Activated naive CD8-positive, alpha-beta T cell treated with anti-CD3 and anti-CD28 coated beads for 36 hours (primary cell): ENCODE measurements at places on chromosomes 3 and 15. TPM values are rescaled to one million over a fixed set of nuclear protein-coding genes. Genes with fewer than 3 reads are reported as not detected.
A peak's percentile ranks its signal among the peaks of the same experiment; 100 is the strongest.

DNA sequence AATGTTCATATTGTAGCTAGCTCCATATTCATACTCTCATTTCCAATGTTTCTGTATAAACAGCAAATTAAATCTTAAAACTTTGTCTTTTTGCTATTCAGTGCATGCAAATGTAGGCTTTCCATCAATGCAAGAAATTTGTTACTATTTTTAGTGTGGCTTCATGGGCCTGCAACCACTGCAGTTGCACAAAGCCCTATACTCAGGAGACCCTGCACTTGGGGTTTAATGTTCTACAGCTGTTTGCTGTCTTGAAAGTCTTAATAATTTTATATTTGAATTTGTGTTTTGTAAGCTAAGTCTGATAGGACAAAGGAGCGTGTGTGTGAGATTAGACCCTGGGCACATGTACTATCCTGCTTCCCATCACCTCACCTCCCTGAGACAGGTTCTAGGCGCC, 9.6 kb downstream of the PYDC2 start:
- no peaks in the 10 kb centered on the region for H3K36me3 ChIP-seq
- H3K4me1 ChIP-seq = no peaks in the 10 kb centered on the region
- no peak overlapping the region for H3K27ac ChIP-seq
- no peak overlapping the region for H3K4me3 ChIP-seq
- H3K27me3 ChIP-seq = peaks cover 4% of the 10 kb centered on the region

IL20RB gene
- 1.1 TPM for total RNA-seq

DNA sequence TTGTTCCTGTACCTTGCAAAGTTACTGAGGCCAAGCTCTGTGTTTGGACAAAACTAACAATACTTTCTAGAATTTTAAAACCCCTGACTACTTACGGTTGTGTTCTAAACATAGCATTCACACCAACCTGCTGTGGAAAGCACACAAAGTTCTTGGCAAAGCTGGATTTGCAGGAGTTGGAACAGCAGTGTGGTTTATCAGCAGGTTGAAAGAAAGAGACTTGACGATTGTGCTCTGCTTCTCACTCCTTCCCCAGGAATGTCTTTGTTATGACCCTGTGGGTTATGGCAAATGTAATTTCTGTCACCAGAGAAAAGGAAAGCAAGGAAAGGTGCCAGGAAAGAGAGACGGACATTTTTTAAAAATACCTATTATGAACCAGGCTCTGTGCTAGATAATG, 165.5 kb upstream of the TGFBR2 start:
- H3K36me3 ChIP-seq = peaks cover 3% of the 10 kb centered on the region
- H3K4me3 ChIP-seq = no peak overlapping the region
- peaks cover 13% of the 10 kb centered on the region for H3K4me1 ChIP-seq
- H3K27me3 ChIP-seq = no peaks in the 10 kb centered on the region
- DNase-seq = no peak

LRRC58 gene
- 42.4 TPM for total RNA-seq

DNA sequence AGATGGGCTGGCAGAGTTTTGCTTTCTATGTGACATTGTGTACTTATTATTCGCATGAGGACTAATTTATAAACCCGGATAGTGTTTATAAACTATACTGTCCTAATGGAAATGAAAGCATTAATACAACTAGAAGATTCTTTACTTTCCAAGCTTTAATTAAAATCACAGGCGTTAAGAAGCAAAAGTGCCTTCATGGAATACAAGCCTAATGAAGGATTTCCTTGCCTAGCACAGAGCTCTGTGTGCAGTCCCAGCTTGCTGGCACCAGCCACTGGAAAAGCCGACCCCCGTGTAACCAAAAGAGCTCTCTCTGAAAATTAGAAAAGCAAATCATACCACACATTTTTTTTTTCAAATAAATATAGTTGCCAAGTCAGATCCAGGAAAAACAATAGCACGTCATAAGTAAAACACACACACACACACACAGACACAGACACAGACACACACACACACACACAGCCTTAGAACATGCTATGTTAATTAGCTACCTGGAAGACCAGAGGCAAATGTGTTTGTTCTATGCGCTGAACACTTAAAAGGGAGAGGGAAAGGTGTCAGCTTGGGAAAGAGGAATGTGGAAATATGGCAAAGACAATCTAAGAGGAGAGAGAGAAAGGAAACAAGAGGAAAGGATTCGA, 1084.2 kb downstream of the TUSC7 start:
- H3K36me3 ChIP-seq = no peaks in the 10 kb centered on the region
- no peak overlapping the region for H3K27ac ChIP-seq
- no peaks in the 10 kb centered on the region for H3K27me3 ChIP-seq
- no peaks in the 10 kb centered on the region for H3K4me1 ChIP-seq
- no peak overlapping the region for H3K4me3 ChIP-seq
- DNase-seq = no peak

DNA sequence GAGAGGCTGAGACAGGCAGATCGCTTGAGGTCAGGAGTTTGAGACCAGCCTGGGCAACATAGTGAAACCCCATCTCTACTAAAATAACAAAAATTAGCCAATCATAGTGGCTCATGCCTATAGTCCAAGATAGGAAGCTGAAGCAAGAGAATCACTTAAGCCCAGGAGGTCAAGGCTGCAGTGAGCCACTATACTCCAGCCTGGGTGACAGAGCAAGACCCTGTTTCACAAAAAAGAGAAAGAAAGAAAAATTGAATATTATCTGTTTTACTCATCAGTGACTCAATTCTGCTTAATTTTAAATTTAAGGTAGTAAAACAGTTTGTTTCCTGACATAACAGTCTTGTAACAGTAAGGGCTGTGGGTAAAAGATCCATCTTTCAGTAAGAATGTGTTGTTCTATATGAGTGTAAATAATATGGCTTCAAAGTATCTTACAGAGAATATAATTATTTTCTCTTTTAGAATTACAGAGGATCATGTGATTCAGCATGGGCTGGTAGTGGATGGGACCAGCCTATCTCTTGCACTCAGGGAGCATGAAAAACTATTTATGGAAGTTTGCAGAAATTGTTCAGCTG, 85.8 kb downstream of the ATP11B start:
- H3K36me3 ChIP-seq = peaks cover 1% of the 10 kb centered on the region
- no peaks in the 10 kb centered on the region for H3K27me3 ChIP-seq
- H3K4me3 ChIP-seq = no peak overlapping the region
- H3K4me1 ChIP-seq = no peaks in the 10 kb centered on the region

DNA sequence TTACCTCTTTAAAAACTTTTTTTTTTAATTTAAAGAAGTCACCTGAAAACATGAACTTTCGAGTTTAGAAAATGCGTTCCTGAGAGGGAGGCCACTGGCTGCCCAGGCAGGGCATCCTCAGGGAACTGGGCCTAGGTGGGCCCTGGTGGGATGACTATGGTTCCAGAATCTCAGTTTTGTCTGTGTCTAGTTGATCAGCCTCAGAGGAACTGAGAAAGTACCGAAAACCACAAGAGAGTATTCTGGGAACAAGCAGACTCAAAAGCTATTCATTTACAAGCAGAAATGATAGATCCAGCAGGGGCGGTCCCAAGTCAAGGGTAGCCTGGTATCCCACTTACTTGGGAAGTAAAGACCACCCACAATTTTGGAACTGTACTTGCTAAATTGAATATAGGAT, 10.5 kb downstream of the WWTR1 start:
- no peaks in the 10 kb centered on the region for H3K4me1 ChIP-seq
- H3K4me3 ChIP-seq = no peak overlapping the region
- peaks cover 34% of the 10 kb centered on the region for H3K27me3 ChIP-seq
- no peaks in the 10 kb centered on the region for H3K36me3 ChIP-seq
- H3K27ac ChIP-seq = no peak overlapping the region

AP3B2 gene
- 0.30 TPM for total RNA-seq

DNA sequence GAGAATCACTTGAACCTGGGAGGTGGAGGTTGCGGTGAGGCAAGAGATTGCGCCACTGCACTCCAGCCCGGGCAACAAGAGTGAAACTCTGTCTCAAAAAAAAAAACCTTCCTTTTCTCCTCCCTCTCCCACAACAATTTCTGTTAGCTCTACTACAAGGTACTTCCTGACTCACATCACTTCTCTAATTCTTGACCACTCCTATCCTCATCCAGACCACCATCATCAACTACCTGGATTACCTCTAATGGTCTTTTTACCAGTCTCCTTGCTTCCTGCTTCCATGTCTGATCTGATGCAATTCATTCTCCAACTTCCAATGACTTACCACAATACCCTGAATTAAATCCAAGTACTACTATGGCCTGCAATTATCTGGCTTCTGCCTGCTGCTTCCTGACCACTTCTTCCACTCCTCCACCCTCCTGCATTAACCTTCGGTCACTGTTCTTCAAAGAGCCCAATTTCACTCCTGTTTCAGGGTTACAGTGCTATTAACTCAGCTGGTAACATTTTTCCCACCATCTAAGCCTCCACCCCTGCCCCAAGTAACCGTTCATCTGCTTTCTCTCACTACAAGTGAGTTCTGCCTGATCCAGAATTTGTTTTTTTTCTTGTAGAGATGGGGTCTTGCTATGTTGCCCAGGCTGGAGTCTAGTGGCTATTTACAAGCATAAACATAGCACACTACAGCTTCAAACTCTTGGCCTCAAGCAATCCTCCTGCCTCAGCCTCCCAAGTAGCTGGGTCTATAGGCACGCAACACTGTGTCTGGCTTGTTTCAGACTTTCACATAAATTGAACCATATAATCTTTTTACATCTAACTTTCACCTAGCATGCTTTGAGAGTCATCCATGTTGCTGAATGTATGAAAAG, 27.8 kb downstream of the DCAF1 start:
- peak overlapping the region; percentile 1 for H3K27ac ChIP-seq
- H3K4me3 ChIP-seq = no peak overlapping the region
- H3K36me3 ChIP-seq = peaks cover 21% of the 10 kb centered on the region
- no peak for DNase-seq
- no peaks in the 10 kb centered on the region for H3K4me1 ChIP-seq
- no peaks in the 10 kb centered on the region for H3K27me3 ChIP-seq

DNA sequence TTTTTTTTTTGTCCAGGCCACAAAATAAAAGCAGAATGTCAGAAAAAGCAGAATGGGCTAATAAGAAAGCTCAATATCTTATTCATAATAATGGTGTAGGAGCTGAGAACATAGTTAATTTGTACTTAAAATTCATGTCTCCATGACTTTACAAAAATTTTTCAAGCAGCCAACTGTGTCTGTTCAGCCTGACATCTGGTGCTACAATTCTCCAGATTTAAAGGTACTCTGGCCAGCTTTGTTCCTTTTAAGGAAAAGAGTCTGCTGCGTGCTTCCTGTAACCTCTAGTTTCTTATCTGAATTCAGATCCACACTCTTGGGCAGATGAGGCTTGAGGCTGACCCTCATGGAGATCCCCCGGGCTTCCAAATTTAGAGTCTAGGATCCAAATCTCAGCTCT, 8.7 kb upstream of the RFX7 start:
- H3K27ac ChIP-seq = no peak overlapping the region
- H3K36me3 ChIP-seq = no peaks in the 10 kb centered on the region
- H3K27me3 ChIP-seq = peaks cover 11% of the 10 kb centered on the region
- no peak for DNase-seq
- H3K4me1 ChIP-seq = no peaks in the 10 kb centered on the region

GRCh38 chr3:122681284-122681973, 790 bp downstream of the PARP14 start:
- H3K36me3 ChIP-seq = peaks cover 33% of the 10 kb centered on the region
- DNase-seq = no peak
- peaks cover 55% of the 10 kb centered on the region for H3K4me1 ChIP-seq
- peak overlapping the region; percentile 98 for H3K27ac ChIP-seq

ANKDD1A gene
- total RNA-seq = 2.8 TPM

OR5H15 gene
- total RNA-seq = not detected

PAK6 gene
- 0.18 TPM for total RNA-seq

DNA sequence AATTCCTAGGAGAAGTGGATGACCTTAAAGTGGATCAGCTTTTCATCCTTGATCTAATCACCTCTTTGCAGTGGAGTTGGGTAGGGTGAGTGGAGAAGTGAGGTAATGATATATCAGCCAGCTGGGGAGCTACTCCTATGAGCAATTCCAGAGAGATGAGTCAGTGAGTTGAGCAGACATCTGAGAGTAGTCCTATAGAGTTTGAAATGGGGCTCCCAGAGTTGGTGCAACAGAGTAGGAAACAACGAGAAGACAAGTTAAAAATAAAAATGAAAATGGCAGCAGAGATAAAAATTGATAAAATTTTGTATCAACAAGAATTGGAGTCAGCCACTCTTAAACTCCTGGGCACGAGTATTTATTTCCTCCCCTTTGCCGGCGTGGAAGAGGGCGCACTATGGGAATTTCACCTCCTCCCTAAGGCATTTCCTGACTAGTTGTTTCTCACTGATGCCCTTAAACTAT, 150.8 kb upstream of the DPH6 start:
- no peaks in the 10 kb centered on the region for H3K4me1 ChIP-seq
- H3K36me3 ChIP-seq = no peaks in the 10 kb centered on the region
- no peak for DNase-seq
- peaks cover 17% of the 10 kb centered on the region for H3K27me3 ChIP-seq
- H3K27ac ChIP-seq = no peak overlapping the region

POLQ gene
- total RNA-seq = 20.1 TPM

DNA sequence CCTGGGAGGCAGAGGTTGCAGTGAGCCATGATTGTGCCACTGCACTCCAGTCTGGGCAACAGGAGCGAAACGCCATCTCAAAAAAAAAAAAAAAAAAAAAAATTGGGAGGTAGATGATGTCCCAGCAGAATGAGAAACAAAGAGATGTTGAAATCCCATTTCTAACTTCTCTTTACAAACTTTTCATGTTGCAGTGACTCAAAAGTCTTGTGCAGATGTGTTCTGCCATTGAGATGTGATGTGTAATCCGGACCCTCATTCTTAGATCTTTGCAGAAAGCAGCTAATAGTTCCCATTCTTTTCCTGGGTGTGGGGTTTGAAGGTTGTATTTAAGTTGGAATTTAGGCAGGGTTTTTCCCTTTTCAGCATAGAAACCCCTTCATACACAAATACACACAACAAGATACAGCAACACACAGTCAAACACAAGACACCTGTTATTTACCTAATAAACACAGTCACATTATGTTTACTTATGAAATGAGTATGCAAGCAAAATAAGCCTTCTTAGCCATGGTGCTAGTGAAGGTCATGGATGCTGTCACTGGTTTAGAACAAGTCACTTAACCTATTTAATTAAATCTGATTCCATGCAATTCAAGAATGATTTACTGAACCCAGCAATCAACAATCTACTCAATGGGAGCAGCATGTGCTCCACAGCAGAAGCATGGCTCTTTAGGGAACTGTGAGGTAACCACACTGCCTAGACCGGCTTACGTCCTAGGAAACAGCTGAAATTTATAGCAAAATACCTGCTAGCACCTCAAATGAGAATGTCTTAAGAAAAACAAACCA, 14.9 kb downstream of the SIAH2 start:
- H3K36me3 ChIP-seq = peaks cover 91% of the 10 kb centered on the region
- DNase-seq = no peak
- H3K27ac ChIP-seq = no peak overlapping the region
- H3K4me3 ChIP-seq = no peak overlapping the region

MAP1A gene
- 0.68 TPM for total RNA-seq

- no peak for DNase-seq
- no peaks in the 10 kb centered on the region for H3K36me3 ChIP-seq
- H3K27me3 ChIP-seq = peaks cover 46% of the 10 kb centered on the region
- no peak overlapping the region for H3K27ac ChIP-seq
- no peaks in the 10 kb centered on the region for H3K4me1 ChIP-seq
Observed at GRCh38 chr3:126692858-126693257, 11.2 kb upstream of the CHCHD6 start.

DNA sequence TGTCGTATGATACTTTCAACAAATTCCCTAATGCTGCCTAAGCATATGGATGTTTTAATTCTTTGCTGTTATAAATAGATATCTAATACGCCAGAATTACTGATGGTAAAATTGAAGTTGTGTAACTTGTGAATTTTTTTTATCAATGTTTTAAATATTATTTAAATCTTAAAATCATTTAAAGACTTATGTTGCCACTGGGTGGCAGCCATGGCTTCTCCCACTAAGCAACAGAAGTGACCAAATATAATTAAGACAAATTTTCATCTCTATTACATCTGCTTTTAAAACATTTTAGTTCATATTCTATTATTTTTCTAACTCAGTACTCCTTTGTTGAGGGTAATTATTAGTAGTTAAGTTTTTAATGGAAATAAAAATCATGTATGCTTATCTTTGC, 8.1 kb upstream of the IL20RB start:
- peaks cover 18% of the 10 kb centered on the region for H3K36me3 ChIP-seq
- no peak overlapping the region for H3K27ac ChIP-seq
- no peak overlapping the region for H3K4me3 ChIP-seq
